ENCODE measurements at places on chromosomes 4 and X.

DNA sequence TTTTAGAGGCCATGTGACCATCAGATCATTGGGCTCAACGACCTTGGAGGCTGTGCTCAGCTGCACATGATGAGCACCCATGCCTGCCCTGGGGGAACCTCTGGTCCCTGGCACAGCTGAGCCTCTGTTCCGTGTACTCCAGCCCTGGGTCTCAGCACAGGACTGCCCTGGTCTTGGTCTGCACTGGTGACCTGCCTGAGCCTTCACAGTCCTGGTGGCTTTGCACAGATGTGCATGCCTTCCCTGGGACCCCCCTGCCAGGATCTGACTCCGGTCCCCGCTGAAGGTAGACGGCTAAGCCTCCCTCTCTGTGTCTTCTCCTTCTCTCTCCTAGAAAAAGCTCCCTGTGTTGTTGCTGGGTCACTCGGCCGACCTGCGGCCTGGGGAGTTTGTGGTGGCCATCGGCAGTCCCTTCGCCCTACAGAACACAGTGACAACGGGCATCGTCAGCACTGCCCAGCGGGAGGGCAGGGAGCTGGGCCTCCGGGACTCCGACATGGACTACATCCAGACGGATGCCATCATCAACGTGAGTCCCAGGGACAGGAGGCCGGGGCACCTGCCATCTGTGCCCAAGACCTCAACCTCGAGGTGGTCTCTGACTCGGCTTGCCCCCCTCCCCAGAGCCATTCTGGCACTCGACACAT is 21.6 kb downstream of the HTRA3 start:
- no peak for DNase-seq

- DNase-seq: no peak
These were observed 207.3 kb upstream of the RADX start for GRCh38 chrX:106404512-106404911.

- no peak for DNase-seq
These were observed 29.7 kb upstream of the HELT start for GRCh38 chr4:184988611-184989010.

- no peak for DNase-seq
These were observed 26.4 kb upstream of the PROM1 start for GRCh38 chr4:16110199-16110598.

GRCh38 chr4:47862297-47862696 is 24.4 kb upstream of the CORIN start:
- no peak for DNase-seq

GRCh38 chr4:3215733-3216132 is 33.2 kb upstream of the MSANTD1 start:
- DNase-seq: no peak

- no peak for DNase-seq
These were observed 6.3 kb downstream of the SLC49A3 start for GRCh38 chr4:682490-683172.

GRCh38 chr4:66855956-66856355 is 689.3 kb downstream of the CENPC start:
- DNase-seq: no peak

GRCh38 chrX:136766785-136767103 is 14.0 kb downstream of the ARHGEF6 start:
- no peak for DNase-seq

- no peak for DNase-seq
These were observed 29.1 kb downstream of the ANAPC4 start for GRCh38 chr4:25406081-25406692.

DNA sequence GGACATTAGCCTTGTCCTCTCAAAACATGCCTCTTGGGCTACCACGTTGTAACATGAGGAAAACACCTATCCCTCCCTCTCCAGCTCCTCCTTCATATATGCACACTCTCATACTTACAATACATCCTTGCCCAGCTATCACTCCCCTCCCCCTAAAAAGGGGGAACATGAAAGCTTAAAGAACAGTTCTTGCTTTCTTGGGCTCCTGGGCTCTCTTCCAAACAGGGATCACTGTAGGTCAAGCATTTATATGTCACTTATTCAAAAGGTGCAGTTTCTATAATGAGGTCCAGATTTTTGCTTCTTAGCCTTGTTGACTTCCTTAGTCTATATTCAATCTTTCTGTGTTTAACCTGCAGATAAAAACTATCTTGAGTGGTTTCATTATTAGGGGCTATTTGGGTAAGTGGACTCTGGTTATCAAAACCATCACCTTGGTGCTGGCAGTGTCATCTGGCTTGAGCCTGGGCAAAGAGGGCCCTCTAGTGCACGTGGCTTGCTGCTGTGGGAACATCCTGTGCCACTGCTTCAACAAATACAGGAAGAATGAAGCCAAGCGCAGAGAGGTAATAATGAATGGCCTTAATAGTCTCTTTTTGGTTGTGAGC is 119.4 kb downstream of the AKAP4 start:
- no peak for DNase-seq

DNA sequence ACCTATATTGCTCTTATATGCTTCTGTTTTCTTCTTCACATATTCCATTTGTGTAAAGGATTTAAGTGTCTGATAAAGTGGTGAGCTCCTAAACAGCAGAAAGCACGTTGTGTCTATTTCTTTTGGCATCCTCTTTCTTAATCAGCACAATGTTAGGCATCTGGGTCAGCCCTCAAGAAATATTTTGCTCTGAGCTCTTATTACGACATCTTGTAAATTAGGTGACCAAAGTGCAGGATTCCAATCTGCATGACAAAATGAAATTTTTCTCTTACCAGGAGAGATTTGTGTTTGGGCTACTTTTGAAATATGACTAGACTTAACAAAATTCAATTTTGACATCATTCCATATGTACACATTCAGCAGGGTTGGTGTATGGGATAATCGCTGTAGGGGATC is 210.0 kb upstream of the IGFBP7 start:
- DNase-seq: no peak

GRCh38 chrX:65581661-65582339 is 47.2 kb upstream of the LAS1L start:
- peak; percentile 33 for DNase-seq

DNA sequence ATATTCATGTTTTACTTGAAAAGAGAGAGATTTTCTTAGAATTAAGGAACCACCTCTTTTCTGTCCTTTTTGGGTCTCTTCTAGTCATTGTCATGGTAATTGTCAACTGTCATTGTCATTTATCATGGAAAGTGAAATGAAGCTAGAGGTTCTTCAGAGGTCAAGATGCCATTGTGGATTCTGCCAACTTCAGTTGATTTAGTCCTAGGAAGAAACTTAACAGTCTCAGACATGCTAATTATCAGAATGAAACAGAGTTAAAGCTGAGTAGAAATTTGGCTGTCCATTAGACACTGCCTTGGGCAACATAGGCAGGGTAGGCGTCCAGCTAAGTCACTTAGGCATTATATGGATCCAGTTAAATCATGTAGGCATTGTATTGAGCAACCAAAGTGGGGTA is 796.1 kb upstream of the ADGRL3 start:
- no peak for DNase-seq

DNA sequence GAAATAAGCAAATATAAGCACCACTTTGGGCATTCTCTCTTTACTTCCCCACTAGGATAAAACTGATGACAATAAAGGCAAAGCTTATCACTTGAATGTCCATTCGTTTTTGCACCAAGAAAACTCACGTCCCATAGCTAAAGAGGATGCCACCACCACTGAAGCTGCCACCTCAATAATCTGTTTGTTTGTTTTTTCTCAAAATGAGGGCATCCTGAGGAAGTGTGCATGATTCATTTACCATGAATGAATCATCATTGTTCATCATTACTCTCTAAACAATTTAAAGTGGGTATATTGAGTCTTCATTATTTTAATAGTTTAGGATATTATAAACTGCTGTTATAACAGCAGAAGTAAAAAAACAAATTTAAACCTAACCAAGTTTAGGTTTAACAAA is 168.2 kb downstream of the DCTD start:
- DNase-seq: no peak

GRCh38 chr4:66893807-66894206 is 651.5 kb downstream of the CENPC start:
- no peak for DNase-seq

DNA sequence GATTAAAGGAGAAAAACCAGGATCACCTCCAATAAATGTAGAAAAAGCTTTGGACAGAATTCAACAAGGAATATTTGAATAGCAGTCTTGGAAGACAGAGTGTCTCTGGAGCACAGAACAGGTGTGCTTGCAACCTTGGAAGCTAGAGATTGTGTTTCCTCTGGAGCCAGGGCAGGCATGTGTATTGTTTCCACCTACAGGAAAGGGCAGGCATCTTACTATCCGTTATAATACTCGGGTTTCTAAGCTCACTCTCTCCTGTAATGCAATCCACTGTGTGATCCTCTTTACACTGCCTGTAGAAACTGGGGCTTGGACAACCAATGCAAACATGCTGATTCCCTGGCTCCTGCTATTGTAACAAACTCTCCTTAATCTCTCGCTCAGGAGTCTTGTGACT is 14.4 kb downstream of the CCDC110 start:
- DNase-seq: no peak

DNA sequence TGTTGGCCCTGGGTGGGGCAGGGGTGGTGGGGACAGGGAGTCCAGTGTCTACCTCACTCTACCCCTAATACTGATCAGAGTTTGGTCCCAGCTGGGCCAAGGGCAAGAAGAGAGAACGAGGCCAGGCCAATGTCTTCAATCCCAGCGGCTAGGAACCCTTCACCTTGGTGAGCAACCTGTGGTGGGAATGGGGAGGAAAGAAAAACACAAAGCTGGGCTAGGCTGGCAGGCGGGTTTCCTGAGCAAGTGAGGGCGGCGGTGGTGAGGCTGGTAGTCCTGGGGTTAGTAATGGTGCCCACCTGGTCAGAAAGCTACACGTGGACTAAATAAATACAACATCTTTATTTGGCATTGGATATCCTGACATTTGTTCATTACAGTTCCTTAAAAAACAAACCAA is 5.6 kb downstream of the PQBP1 start:
- DNase-seq: no peak

DNA sequence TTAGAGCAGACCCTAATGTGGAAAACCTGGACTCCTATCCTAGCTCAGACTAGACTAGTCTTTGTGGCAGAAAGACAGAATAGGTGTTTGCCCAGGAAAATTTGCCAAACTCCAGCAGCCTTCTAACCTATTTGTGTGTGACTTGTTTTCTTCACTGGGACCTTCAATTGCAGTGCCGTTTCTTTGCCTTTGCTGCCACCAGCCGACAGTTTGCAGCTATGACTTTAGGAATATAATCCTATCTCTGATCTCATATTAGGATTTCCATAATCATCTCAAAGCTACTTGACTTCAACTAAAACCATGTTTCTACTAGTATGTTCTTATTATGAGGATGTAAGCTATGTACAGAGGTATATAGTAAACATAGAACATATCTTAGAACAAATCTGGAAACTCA is 60.2 kb upstream of the PGAM4 start:
- DNase-seq: peak; percentile 1

DNA sequence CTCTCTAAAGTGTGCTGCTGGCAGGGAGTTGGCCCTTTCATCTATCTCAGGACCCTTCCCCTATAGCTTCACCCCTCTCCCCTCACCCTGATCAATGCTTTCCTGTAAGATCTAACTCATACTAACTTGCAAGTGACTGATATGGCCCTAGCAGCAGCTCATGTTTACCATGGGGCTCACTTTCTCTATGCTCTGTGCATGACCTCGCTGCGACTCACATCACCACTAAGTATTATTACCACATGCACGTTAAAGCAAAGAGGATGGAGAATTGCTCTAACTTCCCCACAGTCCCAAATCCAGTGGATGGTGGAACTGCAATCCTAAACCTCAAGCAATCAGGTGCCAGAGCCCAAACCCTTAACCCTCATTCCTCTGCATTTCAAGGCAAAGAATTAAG is 626.6 kb downstream of the MID1IP1 start:
- DNase-seq: no peak

GRCh38 chr4:179757641-179758040 is 2315.4 kb upstream of the AGA start:
- no peak for DNase-seq

- no peak for DNase-seq
These were observed 116.3 kb upstream of the SFRP2 start for GRCh38 chr4:153905231-153905630.

GRCh38 chr4:61070269-61070668 is 129.9 kb upstream of the ADGRL3 start:
- no peak for DNase-seq

DNA sequence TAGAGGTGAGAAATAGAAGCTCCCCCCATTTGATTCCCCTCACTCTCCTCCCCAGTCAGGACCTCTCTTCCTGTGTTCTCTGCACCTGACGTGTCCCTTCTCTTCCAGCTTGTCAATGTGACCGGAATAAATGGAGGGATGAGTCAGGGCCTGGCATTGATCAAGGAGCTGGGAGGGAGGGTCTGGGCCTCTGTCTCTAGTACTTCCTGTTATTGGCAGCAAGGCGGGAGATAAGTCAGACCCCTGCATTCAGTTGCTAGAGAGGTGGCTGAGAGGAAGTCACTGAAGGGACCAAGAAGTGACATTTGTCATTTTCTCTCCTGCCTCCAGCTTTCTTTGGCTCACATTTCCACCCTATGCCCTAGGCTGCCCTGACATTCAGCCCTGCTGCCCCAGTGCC is 35.1 kb upstream of the ZNF41 start:
- no peak for DNase-seq

DNA sequence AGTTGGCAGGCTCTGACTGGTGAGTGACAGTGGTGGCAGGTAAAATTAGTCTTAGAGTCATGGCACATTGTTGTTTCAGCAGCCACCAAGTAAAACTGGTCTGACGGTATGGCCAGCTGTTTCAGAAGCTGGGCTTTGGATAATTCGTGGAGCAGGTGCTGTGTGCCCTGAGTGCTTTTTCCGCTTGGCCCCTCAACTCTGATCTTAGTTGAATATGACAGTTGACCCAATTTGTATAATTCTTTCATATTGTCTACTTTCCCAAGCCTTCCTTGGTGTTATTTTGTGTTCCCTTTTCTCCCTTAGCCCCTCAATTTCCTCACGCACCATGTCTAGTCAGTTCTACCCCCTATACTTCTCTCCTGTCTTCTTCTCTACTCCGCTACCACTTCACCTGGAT is 32.0 kb downstream of the CDS1 start:
- DNase-seq: no peak

GRCh38 chr4:102500352-102500695 is 835 bp upstream of the NFKB1 start:
- DNase-seq: no peak

DNA sequence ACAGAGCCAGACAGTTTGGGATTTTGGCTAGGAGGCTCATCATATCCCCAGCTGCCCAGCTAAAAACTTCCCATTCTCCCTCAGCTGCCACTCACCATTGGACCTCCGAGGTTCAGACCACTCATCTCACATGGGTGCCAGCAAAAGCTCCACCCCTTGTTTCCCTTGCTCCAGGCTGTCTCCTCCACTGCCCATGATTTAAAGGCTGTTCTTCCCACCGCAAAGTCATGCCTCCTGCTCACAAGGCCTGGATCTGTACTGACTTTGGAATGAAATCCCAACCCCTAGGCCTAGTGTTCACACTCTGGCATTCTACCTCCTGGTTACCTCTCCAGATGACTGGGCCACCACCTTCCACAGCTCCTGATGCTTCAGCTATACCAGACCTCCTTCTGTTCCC is 142.2 kb upstream of the EOLA2 start:
- no peak for DNase-seq

- no peak for DNase-seq
These were observed 56.5 kb downstream of the TRIM2 start for GRCh38 chr4:153260553-153261300.
